ENCODE measurements at places on chromosomes 12 and 14.

DNA sequence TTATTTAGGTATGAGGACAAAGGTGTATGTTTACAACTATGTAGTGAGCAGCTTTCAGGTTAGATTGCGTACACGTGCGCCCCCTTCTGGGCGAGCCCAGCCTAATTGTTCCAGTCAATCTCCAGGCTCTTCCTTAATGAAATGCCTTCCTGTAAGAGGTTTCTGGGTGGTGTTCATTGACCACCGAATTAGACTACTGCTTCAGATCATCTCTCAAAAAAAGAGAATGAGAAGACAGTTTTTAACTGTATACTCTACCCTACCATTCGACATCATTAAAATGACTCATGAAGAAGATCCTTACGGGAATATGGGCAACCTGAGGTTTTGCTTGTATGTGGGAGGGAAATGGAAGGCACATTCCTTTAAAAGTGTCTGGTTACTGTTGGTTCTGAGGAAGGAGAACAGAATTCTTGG, 2.1 kb downstream of the LUM start:
- no peak overlapping the region for H3K4me3 ChIP-seq
- no peak overlapping the region for H3K27ac ChIP-seq
- no peaks in the 10 kb centered on the region for H3K4me1 ChIP-seq
- no peak for ATAC-seq
- peaks cover 10% of the 10 kb centered on the region for H3K27me3 ChIP-seq
- H3K36me3 ChIP-seq = no peaks in the 10 kb centered on the region

GRCh38 chr14:67524634-67524963, 8.5 kb upstream of the PLEKHH1 start:
- no peak overlapping the region for H3K4me3 ChIP-seq
- no peaks in the 10 kb centered on the region for H3K36me3 ChIP-seq
- no peak overlapping the region for H3K27ac ChIP-seq
- peaks cover 40% of the 10 kb centered on the region for H3K27me3 ChIP-seq
- peaks cover 6% of the 10 kb centered on the region for H3K4me1 ChIP-seq

DNA sequence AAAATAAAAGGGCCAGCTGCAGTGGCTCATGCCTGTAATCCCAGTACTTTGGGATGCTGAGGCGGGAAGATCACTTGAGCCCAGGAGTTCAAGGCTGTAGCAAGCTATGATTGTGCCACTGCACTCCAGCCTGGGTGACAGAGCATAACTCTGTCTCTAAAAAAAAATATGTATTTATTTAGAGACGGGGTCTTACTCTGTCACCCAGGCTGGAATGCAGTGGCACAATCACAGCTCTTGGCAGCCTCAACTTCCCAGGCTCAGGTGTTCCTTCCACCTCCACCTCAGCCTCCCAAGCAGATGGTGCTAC, 179.3 kb upstream of the ATF7IP start:
- no peak for ATAC-seq
- H3K36me3 ChIP-seq = no peaks in the 10 kb centered on the region
- peaks cover 11% of the 10 kb centered on the region for H3K27me3 ChIP-seq
- peaks cover 34% of the 10 kb centered on the region for H3K4me1 ChIP-seq
- peak overlapping the region; percentile 35 for H3K27ac ChIP-seq

DNA sequence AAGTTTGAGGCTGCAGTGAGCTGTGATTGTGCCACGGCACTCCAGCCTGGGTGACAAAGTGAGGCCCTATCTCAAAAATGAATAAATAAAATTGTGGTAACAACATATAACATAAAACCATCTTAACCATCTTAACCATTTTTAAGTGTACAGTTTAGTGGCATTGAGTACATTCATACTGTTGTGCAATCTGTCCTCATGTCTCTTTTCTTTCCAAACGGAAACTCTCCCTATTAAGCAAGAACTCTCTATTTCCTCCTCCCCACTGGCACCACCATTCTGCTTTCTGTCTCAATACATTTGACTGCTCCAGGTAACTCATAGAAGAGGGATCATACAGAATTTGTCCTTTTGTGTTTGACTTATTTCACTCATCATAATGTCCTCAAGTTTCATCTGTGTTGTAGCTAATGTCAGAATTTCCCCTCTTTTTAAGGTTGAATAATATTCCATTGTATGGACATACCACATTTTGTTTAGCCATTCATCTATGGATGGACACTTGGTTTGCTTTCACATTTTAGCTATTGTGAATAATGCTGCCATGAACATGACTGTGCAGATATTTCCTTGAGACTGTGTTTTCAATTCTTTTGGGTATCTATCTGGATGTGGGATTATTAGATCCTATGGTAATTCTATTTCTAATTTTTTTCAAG, 4.4 kb upstream of the MARK3 start:
- H3K36me3 ChIP-seq = no peaks in the 10 kb centered on the region
- H3K27me3 ChIP-seq = peaks cover 27% of the 10 kb centered on the region
- no peak overlapping the region for H3K27ac ChIP-seq
- H3K4me1 ChIP-seq = peaks cover 19% of the 10 kb centered on the region
- no peak for ATAC-seq

DNA sequence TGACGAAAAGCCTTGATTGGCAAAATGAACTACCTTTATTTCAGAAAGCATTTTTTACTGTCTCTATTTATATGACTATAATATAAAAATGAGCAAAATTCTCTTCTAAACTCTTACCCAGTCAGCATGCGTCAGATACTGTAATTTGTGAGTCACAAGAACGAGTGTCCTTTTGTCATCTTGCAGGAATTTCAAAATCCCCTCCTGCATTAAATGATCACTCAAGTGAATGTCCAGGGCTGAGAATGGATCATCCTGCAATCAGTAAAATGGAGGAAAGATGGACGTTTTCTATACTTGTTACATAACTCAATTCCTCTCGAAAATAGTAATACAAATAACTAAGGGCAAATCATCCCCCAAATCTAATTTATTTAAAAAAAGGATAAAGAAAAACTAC, 77.7 kb upstream of the KCNJ8 start:
- ATAC-seq = no peak
- no peak overlapping the region for H3K27ac ChIP-seq
- H3K27me3 ChIP-seq = no peaks in the 10 kb centered on the region
- no peak overlapping the region for H3K4me3 ChIP-seq
- no peaks in the 10 kb centered on the region for H3K4me1 ChIP-seq
- no peaks in the 10 kb centered on the region for H3K36me3 ChIP-seq

DNA sequence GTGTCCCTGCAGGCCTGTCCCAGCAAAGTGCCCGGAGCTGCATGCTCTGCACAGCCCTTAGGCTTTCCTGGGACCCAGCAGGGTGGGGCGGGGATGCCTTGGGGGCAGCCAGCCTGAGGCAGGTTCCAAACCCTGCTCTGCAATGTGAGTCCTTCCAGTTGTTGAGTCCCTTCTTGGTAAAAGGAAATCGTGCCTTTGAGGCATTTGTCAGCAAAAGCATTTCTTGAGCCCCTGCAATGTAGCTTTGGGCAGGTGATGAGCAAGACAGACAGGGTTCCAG, 38.1 kb upstream of the TRAF3 start:
- no peaks in the 10 kb centered on the region for H3K4me1 ChIP-seq
- H3K36me3 ChIP-seq = peaks cover 25% of the 10 kb centered on the region
- H3K4me3 ChIP-seq = no peak overlapping the region
- ATAC-seq = no peak
- H3K27ac ChIP-seq = no peak overlapping the region
- no peaks in the 10 kb centered on the region for H3K27me3 ChIP-seq

- no peak for ATAC-seq
- peaks cover 75% of the 10 kb centered on the region for H3K4me1 ChIP-seq
- H3K36me3 ChIP-seq = peaks cover 41% of the 10 kb centered on the region
- H3K27me3 ChIP-seq = no peaks in the 10 kb centered on the region
- peak overlapping the region; percentile 95 for H3K27ac ChIP-seq
- H3K4me3 ChIP-seq = peak overlapping the region; percentile 95
Observed at GRCh38 chr14:35403114-35403602, 1.4 kb downstream of the NFKBIA start.

DNA sequence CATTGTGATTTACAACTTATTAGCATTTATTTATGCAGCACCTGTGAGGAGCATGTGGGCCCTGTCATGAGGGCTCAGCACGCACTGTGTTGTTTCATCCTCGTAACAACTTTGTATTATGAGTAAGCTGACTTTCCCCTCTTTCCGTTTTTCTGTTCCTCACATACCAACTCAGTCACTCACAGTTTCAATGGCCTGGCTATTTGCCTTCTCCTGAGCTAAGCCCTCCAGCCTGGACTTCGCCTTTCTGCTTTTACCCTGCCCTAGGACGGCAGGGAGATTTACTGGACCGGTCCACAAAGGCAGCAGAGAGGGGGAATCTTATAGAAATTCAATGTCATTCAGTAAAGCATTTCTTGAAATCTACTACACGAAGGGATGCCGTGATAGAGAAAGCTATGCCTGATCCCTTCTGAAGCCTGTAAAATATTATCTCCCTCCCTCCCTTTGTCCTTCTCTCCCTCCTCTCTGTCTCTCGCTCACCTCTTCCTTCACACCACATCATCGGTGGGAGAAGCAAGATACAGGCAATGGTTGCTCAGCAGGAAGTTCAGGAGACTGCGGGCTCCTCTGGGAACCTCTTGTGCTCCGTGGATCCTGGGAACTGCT, 219.2 kb upstream of the TBX3 start:
- no peak for ATAC-seq
- no peaks in the 10 kb centered on the region for H3K4me1 ChIP-seq
- H3K27ac ChIP-seq = no peak overlapping the region

- peaks cover 24% of the 10 kb centered on the region for H3K4me1 ChIP-seq
- ATAC-seq = no peak
- H3K36me3 ChIP-seq = no peaks in the 10 kb centered on the region
- H3K4me3 ChIP-seq = peak overlapping the region; percentile 88
- peak overlapping the region; percentile 90 for H3K27ac ChIP-seq
- no peaks in the 10 kb centered on the region for H3K27me3 ChIP-seq
Observed at GRCh38 chr12:76031081-76031413, 529 bp downstream of the PHLDA1 start.

GRCh38 chr14:90140956-90141316, 79.1 kb downstream of the KCNK13 start:
- peaks cover 7% of the 10 kb centered on the region for H3K27me3 ChIP-seq
- no peaks in the 10 kb centered on the region for H3K4me1 ChIP-seq
- no peak for ATAC-seq
- no peak overlapping the region for H3K27ac ChIP-seq
- no peaks in the 10 kb centered on the region for H3K36me3 ChIP-seq

DNA sequence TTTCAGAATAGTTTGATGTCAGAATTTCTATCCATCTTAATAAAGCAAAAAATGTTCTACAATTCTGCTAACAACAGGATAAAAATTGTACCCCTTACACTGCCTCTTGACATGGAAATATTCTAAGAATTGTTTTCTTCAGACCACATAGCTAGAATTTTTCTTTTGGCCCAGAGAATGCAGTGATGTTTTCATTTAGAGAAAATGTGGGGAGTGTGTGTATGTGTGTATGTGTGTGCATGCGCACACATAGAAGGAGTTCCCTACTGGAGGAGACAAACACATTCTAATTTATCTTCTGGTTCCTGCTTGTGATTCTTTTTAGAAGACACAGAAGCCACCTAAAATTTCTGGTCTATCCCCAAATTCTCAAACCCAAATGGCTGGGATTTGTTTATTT, 1145.7 kb downstream of the VRK1 start:
- ATAC-seq = no peak
- no peaks in the 10 kb centered on the region for H3K36me3 ChIP-seq
- H3K4me3 ChIP-seq = no peak overlapping the region
- no peaks in the 10 kb centered on the region for H3K27me3 ChIP-seq
- H3K27ac ChIP-seq = no peak overlapping the region
- no peaks in the 10 kb centered on the region for H3K4me1 ChIP-seq

DNA sequence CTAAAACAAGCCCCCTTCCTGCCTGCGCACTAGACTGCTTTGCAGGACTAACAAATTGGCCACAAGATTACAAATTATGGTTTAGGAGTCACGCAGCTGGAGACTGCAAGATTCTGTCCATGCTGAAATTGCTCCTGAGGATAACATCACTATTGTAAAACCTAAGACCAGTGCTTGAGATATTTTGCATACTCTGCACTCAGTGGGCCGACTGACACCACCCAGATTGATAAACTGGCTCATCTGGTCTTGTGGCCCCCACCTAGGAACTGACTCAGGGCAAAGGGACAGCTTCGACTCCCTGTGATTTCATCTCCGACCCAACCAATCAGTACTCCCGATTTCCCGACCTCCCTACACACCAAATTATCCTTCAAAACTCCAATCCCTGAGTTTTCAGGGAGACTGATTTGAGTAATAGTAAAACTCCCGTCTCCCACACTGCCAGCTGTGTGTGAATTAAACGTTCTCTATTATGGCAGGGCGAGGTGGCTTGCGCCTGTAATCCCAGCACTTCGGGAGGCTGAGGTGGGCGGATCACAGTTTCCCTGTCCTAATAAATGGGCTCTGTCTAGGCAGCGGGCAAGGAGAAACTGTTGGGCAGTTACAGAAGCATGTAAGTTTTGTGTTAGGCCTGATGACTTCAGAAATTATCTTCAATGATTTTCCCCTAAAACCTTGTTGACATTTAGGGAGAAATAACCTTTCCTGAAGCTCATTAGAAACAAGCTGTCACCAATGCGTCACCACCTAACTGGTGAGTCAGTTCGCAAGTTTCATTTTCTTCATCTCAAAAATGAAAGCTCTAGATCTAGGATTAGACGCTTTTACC, 5.3 kb upstream of the UBC start:
- peaks cover 77% of the 10 kb centered on the region for H3K4me1 ChIP-seq
- ATAC-seq = peak; percentile 2
